Activated T-cell treated with anti-CD3 and anti-CD28 coated beads, Interleukin-2, amount 50 U/mL, for 24 hours (primary cell): ENCODE measurements at places on chromosomes 4 and X.

DNA sequence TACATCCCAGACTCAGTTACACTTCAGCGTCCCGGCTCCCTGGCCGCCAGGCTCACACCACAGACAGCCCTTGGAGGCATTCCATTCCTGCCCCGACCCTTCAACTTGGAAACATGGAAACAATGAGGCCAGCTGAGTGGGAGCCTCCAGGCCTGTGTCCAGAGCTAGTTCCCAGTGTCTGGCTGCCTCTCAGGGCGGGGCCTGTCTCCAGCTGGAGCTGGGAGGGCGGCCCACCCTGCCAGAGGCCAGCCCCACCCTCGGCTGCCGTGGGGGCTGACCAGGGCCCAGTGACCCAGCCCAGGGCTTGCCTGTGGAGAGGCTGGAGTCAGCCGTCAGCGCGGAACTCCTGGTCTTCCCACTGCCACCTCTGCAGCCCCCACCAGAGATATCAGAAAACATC lies 37.4 kb upstream of the SPON2 start:
- no peak for DNase-seq

DNA sequence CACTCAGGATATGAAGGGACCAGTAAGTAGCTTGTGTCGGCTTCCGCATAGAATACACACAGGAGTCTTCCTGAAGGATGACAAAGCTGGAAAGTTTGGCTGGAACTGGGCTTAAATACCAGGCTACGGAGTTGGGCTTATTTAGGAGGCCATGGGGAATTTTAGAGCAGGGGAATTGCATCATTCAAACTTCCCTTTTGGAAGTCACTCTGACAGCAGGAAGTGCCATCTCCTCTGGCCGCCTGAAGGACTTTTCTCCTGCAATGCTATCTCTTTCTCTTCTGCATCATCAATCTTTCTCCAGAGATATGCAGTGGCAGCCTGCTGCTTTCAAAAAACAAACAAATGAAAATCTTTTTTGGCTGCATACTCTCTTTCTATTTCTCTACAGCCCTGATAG lies 48.4 kb upstream of the PAK3 start:
- no peak for DNase-seq

GRCh38 chr4:69126024-69126423 lies 29.8 kb downstream of the UGT2B7 start:
- no peak for DNase-seq

DNA sequence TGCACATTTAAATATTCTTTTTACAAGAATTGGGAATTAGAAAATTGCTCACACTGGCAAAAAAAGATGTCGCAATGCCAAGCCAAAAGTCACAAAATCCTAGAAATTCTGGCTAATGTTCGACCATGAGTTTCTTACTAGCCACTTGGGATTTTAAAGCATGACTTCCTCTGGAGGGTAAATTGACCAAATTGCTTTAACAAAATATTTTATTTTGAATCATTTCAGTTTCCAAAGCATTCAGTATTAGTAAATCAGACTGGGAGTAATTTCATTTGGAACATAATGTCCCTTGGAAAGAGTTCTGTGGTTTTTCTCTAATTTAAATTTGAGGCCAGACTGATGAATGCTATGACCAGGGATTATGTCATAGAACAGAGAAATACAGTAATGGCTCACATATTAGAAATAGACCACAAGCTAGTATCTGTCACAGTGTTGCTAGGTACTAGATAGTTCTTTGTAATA lies 7.6 kb upstream of the CXCL5 start:
- no peak for DNase-seq

GRCh38 chr4:132614682-132615081 lies 534.4 kb upstream of the PCDH10 start:
- no peak for DNase-seq

- no peak for DNase-seq
Measured at GRCh38 chrX:111837197-111837596, 38.8 kb upstream of the TRPC5OS start.
